ENCODE measurements at places on chromosomes 12 and 14. TPM values are rescaled to one million over a fixed set of nuclear protein-coding genes. Genes with fewer than 3 reads are reported as not detected.

DNA sequence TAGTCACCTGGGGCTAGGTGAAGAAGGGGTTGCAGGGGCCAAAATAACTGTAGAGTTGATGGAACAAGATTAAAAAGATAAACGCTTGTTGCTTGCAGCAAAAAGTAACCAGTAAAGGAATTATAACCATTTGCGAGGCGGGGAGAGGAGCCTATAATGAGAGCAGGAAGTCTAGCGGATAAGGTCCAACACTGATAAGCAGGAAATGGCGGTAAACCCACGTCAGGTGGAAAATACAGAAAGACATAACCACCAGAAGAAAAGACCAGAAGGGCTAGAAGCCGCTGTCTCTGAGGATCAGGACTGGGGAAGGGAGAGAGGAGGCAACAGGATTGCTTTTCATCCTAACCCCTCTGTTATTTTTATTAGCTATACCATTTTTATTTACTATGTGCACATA, 303.3 kb downstream of the DPF3 start:
- no peak for DNase-seq

DNA sequence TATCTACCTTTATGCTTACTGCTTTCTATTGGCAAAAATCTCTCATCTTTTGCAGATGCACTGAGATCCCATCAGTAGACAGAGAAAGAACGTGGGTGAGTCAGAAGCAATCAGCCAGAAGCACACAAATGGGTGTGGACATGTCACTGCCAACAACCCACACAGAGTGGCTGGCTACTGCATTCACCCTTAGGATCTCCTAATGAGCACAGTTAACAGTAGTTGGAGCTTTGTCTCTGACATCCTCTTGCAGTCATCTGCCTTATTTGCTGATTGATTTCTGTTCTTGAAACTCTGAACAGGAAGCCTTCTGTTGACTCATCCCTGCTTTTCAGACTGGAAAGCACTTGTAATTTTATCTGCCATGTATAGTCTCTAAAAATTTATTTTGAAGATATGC, 117.2 kb downstream of the RGS6 start:
- DNase-seq = no peak

Gene B4GALNT3
- 58.3 TPM for total RNA-seq

Gene EML5
- total RNA-seq = 6.0 TPM

DNA sequence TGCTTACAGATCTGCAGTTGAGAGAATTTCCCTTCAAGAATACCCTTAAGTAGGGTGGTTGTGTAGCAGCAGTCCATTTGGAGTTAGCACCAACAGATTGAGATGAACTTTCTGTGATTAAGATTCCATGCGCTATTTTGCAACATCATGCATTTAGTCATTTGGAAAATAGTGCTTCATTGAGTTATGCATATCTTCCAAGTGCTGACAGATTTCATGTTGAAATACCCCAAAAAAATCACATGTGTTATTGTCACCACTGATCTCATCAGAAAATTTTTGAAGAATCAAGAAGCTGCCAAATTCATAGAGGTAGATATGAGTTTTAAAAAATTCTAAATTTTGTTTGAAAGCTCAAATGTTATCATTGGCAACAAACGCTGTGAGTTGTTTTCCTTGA, 35.5 kb upstream of the OSBPL8 start:
- DNase-seq = no peak

GRCh38 chr12:44317651-44318126, 481.8 kb downstream of the TMEM117 start:
- no peak for DNase-seq

GRCh38 chr14:71410578-71411284, 503.5 kb downstream of the PCNX1 start:
- no peak for DNase-seq

DNA sequence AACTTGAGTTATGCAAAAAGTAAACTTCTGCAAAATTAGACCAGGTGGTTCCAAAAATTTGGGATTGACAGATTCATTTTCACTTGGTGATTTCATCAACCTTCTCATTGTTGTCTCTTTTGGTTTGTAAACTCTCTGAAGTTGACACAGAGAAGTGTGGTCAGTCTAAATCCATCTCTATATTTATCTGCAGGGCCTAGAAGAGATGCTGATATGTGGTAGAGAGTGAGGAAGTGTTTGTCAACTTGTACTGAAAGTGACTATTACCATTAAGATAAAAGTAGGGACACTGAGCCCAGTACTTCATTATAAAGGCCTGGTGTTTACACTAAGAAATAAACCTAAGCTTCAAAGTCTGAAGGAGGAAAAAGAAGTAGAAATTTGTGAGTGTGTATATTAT, 73.7 kb downstream of the RMST start:
- no peak for DNase-seq

DNA sequence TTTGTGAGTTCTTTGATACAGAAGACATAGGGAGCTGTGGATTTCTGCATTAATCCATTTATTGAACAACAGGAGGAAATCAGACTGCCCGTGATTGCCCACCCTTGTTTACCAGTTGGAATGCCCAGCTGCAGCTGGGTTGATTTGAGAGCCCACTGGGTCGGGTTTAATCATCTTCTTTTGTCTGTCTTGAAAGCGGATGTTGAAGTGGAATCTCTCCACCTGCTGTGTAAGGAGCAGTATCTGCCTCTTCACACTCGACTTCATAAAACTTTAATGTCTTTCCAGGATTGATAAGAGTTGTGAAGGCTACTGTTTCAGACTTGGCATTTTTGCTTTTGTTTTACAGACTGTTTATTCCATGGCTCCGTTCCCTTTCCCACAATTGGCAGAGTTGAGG, 39.9 kb downstream of the TBC1D30 start:
- no peak for DNase-seq

DNA sequence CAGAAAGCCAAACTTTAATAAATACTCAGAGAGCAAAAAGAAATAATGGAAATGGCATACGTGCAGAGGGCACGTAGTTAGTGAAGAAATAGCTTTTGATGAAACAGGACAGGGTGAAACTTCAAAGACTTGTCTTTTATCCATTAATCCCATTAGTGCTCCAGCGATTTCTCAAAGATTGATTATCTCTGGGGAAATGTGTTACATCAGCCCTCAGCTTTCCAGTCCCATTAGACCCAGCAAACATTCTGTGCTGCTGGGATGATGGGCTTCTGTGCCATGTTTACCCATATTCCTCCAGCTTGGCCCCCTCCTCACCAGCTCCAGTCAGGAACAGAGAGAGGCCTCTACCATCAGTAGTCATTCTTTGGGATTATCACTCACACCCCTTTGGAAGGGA, 113.1 kb downstream of the CACNA1C start:
- DNase-seq = no peak

- DNase-seq = no peak
Observed at GRCh38 chr14:36973806-36974442, 198.5 kb downstream of the SLC25A21 start.

DNA sequence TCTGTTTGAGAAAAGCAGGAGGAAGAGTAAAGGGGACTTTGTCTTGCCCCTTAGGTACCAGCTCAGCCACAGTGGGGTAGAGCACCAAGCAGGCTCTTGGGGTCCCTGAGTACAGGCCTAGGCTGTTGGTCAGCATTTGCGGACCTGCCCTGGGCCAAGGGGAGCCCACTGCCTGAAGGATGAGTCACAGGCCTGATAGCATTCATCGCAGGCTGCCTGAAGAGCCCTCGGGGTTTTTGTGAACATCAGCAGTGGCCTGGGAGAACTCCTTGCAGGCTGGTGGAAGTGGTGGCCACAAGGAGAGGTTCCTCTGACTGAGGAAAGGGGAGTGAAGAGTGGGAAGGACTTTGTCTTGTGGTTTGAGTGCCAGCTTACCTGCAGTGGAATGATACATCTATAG, 25.0 kb upstream of the P2RX7 start:
- no peak for DNase-seq

Gene CLEC7A
- total RNA-seq = not detected
